ENCODE measurements at places on chromosomes 2 and 18.

- no peak for DNase-seq
Measured at GRCh38 chr18:54607213-54608027, 16.4 kb downstream of the DYNAP start.

DNA sequence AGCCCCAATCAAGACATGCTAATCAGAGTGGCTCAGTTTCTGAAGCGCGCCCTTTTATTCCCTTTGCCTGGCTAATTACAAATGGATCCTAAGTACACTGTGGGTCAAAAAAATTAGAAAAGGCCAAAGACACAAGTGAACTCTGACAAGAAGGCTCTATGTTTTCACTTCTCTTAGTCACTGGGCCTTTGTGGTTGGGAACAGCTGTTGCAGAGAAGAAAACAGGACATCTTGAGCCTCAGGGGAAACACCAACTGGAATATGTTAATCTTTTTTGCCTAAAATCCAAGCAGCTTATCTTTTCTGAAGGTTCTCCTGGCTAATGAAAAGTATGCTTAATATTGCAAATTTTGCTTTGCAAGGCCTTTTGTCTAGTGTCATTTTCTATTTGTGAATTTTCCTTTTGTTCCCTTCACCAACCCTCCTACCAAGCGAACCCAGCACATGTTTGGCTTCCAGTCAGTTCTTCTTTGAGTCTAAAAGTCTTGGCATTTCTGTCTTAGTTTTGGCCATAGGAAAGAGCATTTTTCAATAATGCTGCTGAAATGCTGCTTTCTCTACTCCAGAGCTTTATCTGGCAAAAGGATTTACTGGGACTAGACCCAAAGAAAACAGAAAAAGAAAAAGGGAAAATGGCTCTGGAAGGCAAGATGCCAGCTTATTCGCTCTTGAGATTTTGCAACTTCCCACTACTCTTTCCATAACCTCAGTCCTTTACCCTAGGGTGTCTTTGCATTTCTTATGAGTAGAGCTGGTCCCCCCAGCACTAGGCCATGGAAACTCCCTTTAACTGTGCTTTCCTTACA, 440.2 kb upstream of the ST6GAL2 start:
- DNase-seq = no peak

- no peak for DNase-seq
Measured at GRCh38 chr2:177346192-177346591, 46.4 kb upstream of the AGPS start.

DNA sequence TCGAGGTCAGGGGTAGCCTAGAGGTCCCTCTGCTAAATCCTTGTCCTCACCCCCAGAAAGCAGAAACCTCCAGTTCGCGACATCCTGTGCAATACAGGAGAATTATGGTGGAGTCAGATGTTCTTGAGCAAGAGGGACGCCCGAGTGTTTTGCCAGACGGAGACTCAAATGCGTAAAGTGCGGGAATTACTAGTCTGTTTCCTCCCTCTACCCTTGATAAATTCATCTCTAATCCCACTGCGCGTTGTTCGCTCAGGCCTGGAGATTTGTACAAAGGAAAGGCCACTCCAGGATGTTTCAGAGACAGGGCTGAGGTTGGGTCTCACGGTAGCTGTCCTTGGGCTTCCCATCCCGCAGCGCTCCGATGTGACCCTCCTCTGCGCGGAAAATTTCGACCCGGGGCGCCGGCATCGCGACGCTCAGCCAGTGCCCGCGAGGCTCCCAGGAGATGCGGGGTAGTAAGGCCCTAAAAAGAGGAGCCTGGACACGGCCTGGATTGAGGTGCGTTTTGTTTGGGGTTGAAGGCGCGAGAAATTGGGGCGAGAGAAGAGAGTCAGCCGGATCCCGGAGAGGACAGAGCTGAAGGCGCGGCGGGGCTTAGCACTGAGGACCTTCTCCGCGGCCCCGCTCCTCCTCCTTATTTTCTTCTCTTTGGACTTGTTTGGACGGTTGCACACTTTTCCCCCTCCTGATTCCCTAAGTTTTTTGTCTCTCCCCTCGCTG, 2.6 kb upstream of the NEUROD1 start:
- no peak for DNase-seq

GRCh38 chr2:189641002-189641401, 20.3 kb upstream of the ASNSD1 start:
- DNase-seq = no peak

GRCh38 chr2:128395196-128395595, 76.5 kb upstream of the HS6ST1 start:
- DNase-seq = no peak
